ENCODE measurements at places on chromosomes 5 and 9.

DNA sequence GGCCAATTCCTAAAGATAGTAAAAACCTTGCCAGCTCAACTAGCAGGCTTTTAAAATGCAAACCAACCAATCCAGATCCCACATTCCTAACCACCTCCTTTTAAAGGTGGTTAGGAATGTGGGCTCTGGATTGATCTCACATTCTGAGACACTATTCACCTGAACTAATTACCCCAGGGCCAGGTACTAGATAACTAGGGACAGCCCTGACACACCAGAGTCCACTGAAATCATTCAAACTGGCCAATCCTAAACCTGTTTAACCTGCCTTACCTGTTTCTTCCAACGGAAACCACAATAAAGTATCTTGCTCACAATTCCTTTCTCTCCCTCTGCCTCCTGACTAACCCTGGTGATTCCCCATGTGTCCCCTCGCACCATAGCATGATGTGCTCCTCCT lies 168.3 kb upstream of the DMAC1 start:
- no peak for DNase-seq

DNA sequence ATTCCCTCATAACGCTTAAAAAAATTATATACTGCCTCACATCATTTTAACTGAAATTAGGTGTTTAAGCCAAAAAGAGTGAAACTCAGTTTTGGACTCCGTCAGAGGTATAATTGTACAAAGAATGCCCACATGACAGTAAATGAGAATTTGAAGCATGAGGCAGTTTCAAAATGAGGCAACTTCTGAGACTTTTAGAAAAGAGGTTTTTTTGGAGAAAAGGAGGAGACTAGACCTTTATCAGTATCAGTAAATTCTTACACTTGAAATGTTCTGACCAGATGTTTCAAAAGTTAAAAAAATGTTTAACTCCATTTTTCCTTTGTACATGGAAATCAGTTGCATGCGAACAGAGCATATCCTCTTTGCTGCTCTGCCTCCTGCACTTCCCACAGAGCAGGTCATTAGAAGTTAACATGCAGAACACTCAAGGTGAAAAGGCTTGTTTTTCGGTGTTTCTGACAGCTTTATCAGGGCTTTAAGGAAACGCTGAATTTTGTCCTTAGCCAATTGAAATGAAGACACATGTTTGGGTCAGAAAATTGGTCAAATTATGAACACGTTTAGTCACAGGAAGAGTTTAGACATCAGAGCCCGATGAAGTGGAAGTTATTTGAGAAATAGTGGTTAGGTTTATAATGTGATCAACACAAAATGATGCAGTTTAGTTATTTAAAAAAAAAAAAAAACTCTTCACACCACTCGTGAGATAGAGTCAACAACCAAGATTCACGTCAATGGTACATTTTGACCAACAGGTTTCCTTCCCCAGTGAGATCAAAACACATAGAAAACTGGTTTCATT lies 59.5 kb downstream of the PIK3R1 start:
- no peak for DNase-seq

GRCh38 chr5:101306391-101307137 lies 403.5 kb upstream of the ST8SIA4 start:
- DNase-seq = no peak

GRCh38 chr9:21078702-21079101 lies 960 bp upstream of the IFNB1 start:
- DNase-seq = no peak

GRCh38 chr5:169153405-169153804 lies 147.5 kb downstream of the SLIT3 start:
- no peak for DNase-seq

All from occipital lobe (tissue), 3 donors.